Vagina (tissue), 2 donors: ENCODE measurements at places on chromosomes 7 and 10. TPM values are rescaled to one million over a fixed set of nuclear protein-coding genes. Genes with fewer than 3 reads are reported as not detected.

DNA sequence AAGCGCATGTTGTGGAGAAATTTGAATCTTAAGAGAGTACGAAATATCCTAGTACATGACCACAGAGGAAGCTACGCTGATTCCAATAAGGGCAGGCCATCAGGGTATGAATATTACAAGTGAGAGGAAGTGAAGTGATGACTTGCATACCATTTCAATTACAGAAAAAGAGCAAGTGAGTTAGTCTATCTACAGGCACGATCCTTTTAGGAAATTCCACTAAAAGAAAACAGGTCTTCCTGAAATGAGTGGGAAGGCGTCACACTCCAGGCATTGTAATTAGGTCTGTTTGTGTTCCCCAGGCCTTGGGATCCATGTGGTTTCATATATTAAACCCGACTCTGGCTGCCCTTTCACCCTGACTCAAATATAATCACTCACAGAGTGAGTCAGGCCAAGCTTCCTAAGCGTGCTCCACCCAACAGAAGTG lies 152.5 kb downstream of the SEMA3A start:
- no peak for DNase-seq

The REPIN1 gene
- 49.4 TPM for total RNA-seq

DNA sequence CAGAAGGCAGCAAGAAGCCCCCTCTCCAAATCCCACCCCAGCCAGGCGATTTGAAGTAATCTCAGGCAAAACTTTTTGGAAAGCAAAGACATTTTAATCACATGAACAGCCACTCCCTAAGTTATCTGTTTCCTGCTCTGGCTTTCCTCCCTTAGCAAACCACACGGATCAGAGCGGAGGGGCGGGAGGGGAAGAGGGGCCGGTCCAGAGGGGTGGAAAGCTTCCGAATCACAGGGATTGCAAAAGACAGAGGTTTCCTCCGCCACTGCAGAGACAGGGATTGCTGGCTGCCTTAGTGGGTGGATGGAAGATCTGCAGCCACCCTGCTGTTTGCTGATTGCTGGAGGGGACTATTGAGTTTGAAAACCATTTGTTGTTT lies 41.2 kb downstream of the ZCCHC24 start:
- no peak for DNase-seq

GRCh38 chr7:98618786-98619185 lies 1.7 kb downstream of the NPTX2 start:
- no peak for DNase-seq

The HMX2 gene
- not detected for total RNA-seq

GRCh38 chr10:113230011-113230610 lies 280.1 kb downstream of the TCF7L2 start:
- peak; percentile 37 for DNase-seq
